ENCODE measurements at places on chromosomes 1 and 21.

- no peak for DNase-seq
Measured at GRCh38 chr21:39010629-39011404, 172.4 kb downstream of the PSMG1 start.

DNA sequence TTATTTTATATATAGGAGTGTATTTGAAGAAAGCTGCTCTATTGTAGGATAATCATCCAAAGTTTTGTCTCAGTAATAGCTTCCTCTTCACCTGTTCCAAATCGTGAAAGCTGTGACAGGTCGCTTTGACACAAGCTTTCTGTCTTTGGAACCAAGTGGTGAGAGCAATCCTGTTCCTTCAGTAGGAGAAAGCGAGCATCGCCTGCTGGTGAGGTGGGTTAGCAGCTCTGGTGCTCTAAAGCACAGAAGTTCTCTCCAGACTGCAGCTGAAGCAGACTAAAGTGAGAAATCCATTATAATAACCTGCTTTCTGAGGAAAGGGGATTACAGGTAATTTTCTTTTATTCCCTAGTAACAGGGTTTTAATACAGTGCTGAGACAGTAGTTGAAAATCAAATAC is 803.8 kb downstream of the ADGRL2 start:
- no peak for DNase-seq

DNA sequence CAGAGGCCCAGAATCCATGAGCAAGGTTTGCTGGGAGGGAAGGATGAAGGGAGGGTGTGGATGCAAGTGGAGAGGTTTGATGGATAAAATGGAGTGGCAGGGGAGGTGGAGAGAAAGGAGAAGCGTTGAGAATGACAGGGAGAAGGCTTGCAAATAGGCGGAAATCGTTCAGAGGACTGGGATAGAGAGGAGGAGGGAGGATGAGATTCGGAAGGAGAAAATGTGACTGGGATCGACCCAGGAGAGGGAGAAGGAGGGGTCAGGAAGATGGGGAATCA is 376 bp downstream of the AVPR1B start:
- DNase-seq: no peak

DNA sequence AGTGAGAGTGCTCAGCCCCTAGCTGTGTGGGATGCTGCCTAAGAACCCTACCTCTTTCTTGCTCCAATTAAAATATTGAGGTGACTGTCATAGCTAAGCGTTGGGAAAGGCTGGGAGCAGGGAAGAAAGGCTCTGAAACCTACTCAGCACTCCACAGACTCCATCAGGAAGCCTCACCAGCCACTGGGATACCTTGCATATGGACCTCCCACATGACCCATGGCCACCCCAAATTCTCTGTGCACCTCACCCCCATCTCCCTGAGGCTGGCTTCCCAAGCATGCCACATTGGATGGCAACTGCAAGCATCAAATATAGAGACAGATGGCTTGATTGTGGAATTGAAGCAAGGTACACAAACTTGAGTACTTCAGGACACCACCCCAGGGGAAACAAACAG is 41.8 kb downstream of the FLVCR1 start:
- DNase-seq: no peak

- no peak for DNase-seq
Measured at GRCh38 chr1:67717876-67718275, 32.9 kb downstream of the GADD45A start.

DNA sequence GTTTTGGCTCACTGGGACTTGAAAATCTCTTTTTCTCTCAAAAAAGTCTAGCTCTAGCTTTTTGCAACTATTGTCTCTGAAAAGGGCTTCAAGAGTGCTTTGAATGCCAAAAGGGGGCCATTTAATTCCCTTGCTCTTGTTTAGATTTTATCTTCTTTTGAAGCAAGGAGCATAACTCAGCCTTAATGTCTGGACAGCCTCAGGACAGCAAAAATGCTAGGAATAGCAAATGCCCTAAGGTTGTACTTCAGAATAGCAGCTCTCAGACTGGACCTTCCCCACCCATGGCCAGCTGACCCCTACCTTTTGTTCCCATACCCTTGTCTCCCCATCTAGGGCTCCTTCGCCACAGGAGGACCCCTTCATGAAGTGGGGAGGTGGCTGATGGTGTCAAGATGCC is 121.4 kb downstream of the KCNK1 start:
- no peak for DNase-seq

GRCh38 chr1:70438529-70438928 is 27.5 kb downstream of the CTH start:
- DNase-seq: no peak

DNA sequence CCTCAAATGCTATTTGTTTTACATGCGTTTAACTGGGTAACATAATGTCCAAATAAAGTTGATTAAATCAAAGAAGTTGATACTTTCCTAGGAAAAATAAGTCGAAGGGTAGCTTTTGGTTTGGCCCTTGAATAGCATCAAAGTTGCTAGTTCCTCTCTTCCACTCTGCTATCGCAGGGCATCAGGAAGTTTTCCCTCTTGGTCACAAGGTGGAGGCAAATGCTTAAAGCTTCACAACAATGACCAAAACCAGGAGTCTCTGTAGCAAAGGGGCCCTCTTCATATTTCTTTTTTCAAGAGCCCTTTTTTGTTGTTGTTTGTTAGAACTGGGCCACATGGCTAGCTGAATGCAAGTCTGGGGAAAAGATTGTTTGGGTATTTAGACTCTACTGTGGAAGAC is 668.4 kb downstream of the KCNT2 start:
- DNase-seq: no peak

DNA sequence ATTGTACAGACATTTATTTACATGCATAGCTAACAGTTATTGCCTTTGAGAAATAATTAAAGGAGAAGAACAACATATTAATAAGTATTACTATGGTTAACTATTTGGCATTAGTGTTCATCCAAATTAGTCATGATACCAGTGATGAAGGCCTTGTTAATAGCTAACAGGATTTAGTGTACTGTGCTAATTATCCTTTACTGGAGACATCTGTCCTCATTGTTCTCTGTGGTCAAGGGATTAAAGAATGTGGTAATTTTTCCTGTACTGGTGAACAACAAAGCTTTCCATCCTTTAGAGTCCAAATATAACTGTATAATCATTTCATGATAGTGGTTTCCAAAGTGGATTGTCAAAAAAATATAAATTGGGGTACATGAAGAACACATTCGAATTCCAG is 103.9 kb downstream of the ADGRL4 start:
- no peak for DNase-seq

GRCh38 chr1:1752190-1752589 is 26.1 kb downstream of the NADK start:
- DNase-seq: no peak

DNA sequence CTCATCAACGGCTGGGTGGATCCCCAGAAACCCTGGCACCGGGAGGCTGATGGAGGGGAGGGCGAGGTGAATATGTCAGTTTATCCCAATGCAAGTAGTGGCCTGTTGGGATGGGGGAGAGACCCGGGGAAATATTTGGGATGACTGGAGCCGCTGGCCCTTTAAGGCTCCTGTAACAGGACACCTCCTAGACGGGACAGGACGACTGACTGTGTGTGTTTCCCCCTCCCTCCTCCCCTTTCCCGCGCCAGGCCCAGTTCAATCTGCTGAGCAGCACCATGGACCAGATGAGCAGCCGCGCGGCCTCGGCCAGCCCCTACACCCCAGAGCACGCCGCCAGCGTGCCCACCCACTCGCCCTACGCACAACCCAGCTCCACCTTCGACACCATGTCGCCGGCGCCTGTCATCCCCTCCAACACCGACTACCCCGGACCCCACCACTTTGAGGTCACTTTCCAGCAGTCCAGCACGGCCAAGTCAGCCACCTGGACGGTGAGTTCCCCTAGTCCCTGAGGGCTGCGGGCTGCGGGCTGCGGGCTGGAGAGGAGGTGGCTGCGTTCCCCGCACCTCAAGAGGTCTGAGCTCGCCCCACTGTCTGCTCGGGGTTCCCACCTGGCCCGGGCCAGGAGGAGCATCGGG is 44.8 kb upstream of the CCDC27 start:
- DNase-seq: no peak

DNA sequence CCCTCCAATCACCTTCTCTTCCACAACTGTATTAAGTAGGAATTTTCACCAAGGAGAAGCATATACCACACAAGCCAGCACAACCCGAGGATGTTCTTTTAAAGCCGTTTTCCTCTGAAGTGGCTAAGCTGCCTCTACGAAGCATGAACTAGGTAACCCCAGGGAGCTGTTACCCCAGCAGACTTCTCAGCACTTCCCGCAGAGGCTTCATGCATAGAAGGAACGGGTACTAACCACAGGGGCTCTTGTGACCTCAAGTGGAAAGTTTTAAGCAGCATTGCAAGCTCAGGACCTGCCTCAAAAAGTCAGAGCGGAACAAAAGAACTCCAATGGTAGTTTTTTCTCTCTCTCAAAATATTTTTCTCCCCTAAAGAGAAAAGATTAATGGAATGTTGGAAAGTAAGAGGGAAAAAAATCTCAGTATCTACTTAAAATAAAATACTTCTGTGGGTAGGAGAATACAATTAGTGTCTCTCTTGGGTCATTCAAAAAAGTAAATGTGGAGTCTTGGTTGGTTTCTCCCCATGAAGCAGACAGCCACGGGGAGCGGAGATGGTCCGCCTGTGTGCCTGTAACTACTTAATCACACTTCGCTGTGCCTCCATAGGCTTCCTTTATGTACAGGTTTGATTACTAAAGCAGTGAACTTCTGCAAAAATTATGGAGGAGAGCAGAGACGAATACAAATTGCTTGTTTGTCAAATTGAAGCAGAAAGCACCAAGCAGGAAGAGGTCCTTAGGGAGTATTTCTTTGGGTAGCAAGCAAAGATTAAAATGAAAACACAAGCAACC is 40.9 kb downstream of the STX6 start:
- DNase-seq: peak; percentile 4

GRCh38 chr1:76870037-76870436 is 2.8 kb downstream of the ST6GALNAC5 start:
- no peak for DNase-seq

DNA sequence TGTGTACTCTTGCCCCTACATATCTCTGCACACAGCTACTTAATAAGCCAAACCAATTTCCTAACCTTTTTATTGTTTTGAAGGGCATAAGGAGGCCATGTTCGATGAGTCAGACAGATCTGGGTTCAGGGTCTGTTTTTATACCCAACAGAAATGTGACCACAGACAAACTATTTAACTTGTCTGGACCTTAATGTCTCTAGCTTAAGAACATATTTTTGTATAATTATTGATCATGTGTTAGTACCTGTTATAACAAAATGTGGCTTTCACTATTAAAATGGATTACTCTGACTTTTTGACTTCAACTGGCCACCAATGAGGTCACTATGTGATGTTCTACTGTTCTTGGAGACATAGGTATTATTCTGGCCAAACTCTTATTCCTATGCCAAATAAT is 507.8 kb upstream of the USP24 start:
- no peak for DNase-seq

DNA sequence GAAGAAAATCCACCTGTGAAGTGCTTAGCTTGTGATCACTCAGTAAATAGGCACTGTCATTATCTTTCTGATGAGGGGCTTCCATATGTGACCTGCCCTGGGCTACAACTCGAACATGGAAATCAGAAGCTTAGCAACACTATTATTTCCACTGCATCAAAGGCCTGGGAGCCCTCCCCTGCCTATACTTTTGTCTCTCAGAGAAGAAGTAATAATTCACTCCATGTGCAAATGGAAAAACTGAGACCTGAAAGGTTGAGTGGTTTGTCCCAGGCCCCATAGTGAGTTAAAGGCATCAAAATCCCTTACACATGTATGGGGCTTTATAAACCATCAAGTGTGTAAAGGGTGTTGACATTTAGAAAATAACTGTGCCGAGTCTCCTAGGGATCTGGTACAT is 20.9 kb downstream of the SOX13 start:
- no peak for DNase-seq

- DNase-seq: no peak
Measured at GRCh38 chr1:245046769-245047168, 108.0 kb upstream of the KIF26B start.

DNA sequence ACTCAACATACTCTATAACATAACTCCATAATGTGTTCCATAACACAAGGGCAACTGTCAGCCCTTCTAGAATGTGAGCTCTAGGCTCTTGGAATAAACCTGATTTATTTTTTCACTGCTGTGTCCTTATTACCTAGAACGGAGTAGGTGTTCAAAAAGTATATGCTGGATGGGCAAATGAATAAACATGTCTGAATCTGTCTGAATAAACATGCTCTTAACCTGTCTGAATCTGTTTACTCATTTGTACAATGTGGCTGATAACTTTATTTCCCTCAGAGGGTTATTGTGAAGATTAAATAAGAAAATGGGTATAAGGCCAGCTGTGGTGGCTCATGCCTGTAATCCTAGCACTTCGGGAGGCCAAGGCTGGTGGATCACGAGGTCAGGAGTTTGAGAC is 42.3 kb downstream of the AZIN2 start:
- no peak for DNase-seq

- no peak for DNase-seq
Measured at GRCh38 chr1:244301595-244302130, 150.0 kb downstream of the ADSS2 start.

DNA sequence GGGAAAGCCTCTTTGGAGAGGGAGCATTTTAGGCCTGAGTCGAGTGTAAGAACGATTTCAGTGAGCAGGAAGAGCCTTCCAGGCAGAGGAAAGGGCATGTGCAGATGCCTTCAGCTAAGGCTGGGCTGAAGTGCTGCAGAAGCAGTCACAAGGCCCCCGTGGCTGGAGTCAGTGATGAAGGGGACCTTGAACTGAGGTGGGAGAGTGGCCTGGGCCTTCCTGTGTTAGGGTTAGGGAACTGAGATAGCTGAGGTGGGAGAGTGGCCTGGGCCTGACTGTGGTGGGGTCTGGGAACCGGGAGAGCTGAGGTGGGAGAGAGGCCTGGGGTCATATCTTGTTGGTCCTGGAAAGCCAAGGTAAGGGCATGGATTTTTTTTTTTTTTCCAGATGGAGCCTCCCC is 50.9 kb upstream of the ETV3 start:
- no peak for DNase-seq

GRCh38 chr1:206455289-206455665 is 15.0 kb upstream of the IKBKE start:
- no peak for DNase-seq

DNA sequence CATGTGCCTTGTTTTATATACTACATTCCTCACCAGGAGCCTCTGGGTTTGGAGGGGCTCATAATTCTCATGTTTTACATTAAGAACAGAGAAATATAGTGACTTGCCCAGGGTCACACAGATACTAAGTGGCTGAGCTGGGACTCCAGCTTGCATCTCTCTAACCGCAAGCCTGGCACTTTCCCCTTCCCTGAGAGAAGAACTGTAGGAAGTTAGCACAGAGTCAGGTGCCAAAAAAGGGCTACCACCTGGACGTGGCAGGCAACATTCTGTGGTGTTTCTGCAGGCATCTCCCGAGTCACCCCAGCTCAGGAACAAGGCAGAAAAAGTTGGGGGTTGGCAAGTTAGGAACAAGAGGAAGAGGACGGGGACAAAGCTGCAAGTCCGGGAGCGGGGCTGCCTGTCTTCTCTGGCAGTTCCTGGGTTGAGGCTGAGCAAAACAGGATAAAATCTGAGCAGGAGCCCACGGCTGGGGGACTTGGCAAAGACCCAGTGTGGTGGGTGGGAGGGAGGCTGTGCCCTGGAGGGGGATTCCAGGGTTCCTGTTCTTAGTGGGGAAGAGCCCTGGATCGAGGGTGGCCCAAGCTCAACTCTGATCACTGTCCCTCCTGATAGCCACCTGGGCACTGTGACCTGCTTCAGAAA is 9.8 kb downstream of the PLA2G5 start:
- no peak for DNase-seq

GRCh38 chr1:204885790-204886189 is 15.1 kb downstream of the NFASC start:
- no peak for DNase-seq

GRCh38 chr1:18667333-18667732 is 36.7 kb downstream of the PAX7 start:
- DNase-seq: no peak
